Activated T-helper 1 cell treated with anti-CD3 and anti-CD28 coated beads, Interleukin-2, amount 50 U/mL, for 16 hours (primary cell): ENCODE measurements at places on chromosomes 16 and 17.

- DNase-seq: no peak
Observed at GRCh38 chr16:20675488-20676267, 21.8 kb downstream of the ACSM1 start.

DNA sequence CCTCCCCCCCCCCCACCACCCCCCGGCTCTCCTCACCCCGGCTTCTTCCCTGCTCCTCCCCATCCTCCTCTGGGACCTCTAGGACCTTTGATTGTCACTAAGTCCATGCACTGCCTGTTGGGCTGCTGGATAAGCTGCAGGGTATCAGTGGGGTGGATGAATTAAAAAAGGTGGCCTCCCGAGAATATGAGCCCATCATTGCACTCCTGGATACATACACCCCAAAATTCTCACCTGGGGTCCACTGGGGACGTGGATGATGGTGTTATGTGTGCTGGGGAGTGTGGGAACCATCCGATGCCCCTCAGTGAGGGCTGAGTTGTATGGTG, 88.8 kb downstream of the IRF8 start:
- no peak for DNase-seq

GRCh38 chr16:82111944-82112343, 58.1 kb downstream of the MPHOSPH6 start:
- no peak for DNase-seq

GRCh38 chr17:36653856-36654255, 52.5 kb downstream of the MRM1 start:
- DNase-seq: no peak

- no peak for DNase-seq
Observed at GRCh38 chr16:21120976-21121520, 29.6 kb downstream of the DNAH3 start.

- DNase-seq: no peak
Observed at GRCh38 chr17:51848451-51848850, 310.1 kb downstream of the CA10 start.

DNA sequence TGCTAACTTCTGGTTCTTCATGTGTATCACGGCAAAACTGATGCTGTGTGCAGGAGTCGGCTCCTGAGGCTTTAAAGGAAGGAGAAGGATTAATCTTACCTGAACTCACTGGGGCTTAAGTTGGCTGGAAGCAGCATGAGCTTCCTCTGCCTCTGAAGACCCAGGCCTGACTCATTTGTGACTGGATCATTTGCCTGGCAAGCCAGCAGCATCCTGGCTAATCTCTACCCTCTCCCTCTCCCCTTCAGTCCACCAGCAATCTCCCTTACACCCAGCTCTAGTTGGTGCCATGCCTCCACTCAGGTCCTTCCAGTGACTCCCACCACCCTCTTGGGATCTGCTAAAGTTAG, 150.3 kb downstream of the IRX3 start:
- DNase-seq: no peak

- peak; percentile 96 for DNase-seq
Observed at GRCh38 chr17:17752089-17752820, 71.0 kb downstream of the RAI1 start.
